Panc1 (cell line): ENCODE measurements at places on chromosomes 1 and 21.

DNA sequence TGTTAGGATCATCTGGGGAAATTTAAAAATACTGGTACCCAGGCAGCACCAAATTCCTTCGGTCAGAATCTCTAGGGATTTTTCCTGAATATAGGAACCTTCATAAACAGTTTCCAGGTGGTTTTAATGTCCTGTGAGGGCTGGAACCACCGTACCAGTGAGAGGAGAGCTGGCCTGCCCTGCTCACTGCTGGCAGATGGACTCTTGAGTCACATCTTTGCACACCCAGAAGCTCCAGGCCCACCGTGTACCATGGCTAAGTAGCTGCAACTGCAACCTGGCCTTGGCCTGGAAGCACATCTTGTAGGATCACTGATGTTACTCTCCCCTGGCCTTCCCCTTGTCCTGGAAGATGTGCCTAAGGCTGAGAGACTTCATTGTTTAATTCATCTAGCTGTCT is 181.5 kb downstream of the DISC1 start:
- H3K27me3 ChIP-seq = no peaks in the 10 kb centered on the region
- no peaks in the 10 kb centered on the region for H3K4me1 ChIP-seq
- DNase-seq = no peak
- H3K36me3 ChIP-seq = no peaks in the 10 kb centered on the region
- no peak overlapping the region for H3K27ac ChIP-seq

DNA sequence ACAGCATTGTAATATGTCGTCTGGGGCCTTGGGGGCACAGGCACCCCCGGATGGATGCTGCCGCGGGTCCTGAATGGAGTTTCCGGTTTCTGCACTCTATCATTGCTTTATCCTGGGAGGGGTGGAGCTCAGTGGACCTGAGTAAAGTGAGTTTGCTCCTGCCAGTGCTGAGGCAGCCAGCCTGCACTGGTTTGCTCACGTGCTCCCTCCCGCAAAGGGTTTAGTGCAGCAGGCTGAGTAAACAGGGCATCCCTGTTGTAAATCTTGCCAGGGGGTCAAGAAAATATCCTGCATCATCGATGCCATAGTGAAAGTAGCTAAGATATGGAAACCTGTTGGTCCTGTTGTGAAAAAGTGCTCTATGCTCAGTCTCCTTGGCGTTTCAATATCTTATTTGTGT is 85.6 kb upstream of the BRINP3 start:
- DNase-seq = no peak
- no peak overlapping the region for H3K4me3 ChIP-seq
- no peaks in the 10 kb centered on the region for H3K4me1 ChIP-seq
- no peak overlapping the region for H3K27ac ChIP-seq
- H3K36me3 ChIP-seq = no peaks in the 10 kb centered on the region
- no peaks in the 10 kb centered on the region for H3K27me3 ChIP-seq

- no peak overlapping the region for H3K27ac ChIP-seq
- no peak overlapping the region for H3K4me3 ChIP-seq
- no peak for DNase-seq
- no peaks in the 10 kb centered on the region for H3K36me3 ChIP-seq
Observed at GRCh38 chr1:100306735-100307313, 40.8 kb downstream of the RTCA start.

GRCh38 chr1:203146537-203146936 is 19.0 kb downstream of the ADORA1 start:
- no peak overlapping the region for H3K4me3 ChIP-seq
- H3K27ac ChIP-seq = no peak overlapping the region
- H3K27me3 ChIP-seq = no peaks in the 10 kb centered on the region
- DNase-seq = no peak

DNA sequence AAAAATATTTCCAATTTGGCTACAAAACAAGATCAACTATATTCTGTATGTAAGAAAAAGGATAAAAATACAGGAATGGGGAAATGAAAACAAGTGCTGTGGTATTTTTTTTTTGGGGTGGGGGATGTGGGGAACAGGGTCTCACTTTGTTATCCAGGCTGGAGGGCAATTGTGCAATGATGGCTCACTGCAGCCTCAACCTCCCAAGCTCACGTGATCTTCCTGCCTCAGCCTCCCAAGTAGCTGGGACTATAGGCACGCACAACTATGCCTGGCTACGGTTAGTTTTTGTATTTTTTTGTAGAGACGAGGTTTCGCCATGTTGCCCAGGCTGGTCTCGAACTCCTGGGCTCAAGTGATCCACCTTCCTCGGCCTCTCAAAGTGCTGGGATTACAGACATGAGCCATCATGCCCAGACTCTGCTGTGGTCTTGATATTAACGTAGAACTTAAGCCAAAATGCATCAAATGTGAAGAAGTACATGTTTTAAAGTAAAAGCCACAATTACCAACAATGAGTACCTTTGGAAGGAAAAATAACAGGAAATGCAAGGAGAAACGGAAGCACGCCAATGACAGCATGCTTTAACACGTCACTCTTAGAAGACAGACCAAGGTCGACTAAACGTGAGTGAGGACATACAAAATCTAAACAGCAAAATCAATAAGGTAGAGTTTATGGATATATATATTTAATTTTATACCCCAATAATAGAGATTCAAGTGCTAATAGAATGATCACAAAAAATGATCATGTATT is 8.8 kb upstream of the ABCB10 start:
- no peaks in the 10 kb centered on the region for H3K4me1 ChIP-seq
- no peak overlapping the region for H3K4me3 ChIP-seq
- H3K27ac ChIP-seq = no peak overlapping the region
- DNase-seq = no peak
- H3K27me3 ChIP-seq = no peaks in the 10 kb centered on the region

DNA sequence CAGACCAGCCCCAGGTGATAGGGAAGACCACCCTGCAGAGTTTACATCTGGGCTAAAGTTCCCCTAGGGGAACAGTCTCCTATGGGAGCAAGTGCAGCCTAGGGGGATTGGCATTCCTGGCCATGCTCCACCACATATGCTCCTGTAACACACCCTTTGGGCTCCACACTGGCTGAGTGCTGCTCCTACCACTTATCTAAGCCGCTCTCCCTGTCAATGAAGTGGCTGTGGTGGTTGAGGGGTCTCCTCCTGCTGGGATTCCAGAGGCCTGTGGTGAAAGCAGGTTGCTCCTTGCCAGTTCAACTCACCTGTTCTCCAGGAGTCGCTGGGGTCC is 51.1 kb downstream of the COL24A1 start:
- no peak for DNase-seq
- H3K27me3 ChIP-seq = peaks cover 10% of the 10 kb centered on the region; the same call in 1 of the 2 replicates
- H3K4me1 ChIP-seq = no peaks in the 10 kb centered on the region
- H3K36me3 ChIP-seq = no peaks in the 10 kb centered on the region
- H3K4me3 ChIP-seq = no peak overlapping the region

DNA sequence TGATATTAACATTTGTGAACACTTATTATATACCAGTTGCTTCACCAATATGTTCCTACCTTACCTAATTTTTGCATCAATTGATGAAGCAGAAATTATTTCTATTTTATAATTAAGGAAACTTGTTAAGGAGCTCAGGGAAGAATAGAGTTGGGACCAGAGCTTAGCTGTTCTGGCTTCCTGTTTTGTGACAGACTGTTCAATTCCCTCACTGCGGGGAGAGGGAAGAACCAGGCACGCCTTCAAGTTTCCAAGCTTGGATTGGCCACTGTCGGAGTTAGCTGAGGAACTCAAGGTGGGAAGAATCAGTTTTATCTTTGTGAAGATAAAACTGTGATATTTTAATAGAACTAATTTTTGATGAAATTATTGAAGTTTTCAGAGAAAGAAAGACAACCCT is 142.3 kb upstream of the LMO4 start:
- no peak for DNase-seq
- no peak overlapping the region for H3K27ac ChIP-seq
- H3K36me3 ChIP-seq = no peaks in the 10 kb centered on the region
- no peak overlapping the region for H3K4me3 ChIP-seq
- H3K27me3 ChIP-seq = peaks cover 6% of the 10 kb centered on the region; the same call in 1 of the 2 replicates
- no peaks in the 10 kb centered on the region for H3K4me1 ChIP-seq

- DNase-seq = no peak
- peaks cover 4% of the 10 kb centered on the region; the same call in 1 of the 2 replicates for H3K4me1 ChIP-seq
- H3K27me3 ChIP-seq = no peaks in the 10 kb centered on the region
- H3K27ac ChIP-seq = no peak overlapping the region
- no peaks in the 10 kb centered on the region for H3K36me3 ChIP-seq
- H3K4me3 ChIP-seq = no peak overlapping the region
Observed at GRCh38 chr1:3654549-3655281, 2.4 kb downstream of the TP73 start.

DNA sequence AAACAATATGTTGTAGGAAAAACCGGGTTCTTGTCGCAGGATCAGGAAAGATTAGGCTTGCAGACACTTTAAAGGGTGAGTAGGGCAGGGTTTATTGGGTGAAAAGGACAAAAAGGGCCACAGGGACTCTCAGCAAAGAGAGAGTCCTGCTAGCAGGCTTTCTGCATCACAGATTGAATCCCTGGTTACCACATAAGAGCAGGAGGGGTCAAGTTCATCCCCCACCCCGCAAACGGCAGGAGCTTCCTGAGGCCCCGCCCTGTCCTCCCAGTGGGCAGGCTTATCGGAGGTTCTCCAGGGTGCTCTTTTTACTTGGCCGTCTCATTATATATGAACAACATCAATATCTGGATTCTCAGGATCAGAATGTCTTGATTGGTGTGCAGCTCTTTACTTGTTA is 47.7 kb downstream of the SYCP1 start:
- no peaks in the 10 kb centered on the region for H3K36me3 ChIP-seq
- DNase-seq = no peak
- H3K4me1 ChIP-seq = no peaks in the 10 kb centered on the region
- no peak overlapping the region for H3K4me3 ChIP-seq
- no peak overlapping the region for H3K27ac ChIP-seq
- H3K27me3 ChIP-seq = no peaks in the 10 kb centered on the region

GRCh38 chr1:117657031-117657430 is 51.2 kb downstream of the TENT5C start:
- H3K4me3 ChIP-seq = no peak overlapping the region
- H3K4me1 ChIP-seq = peaks cover 48% of the 10 kb centered on the region
- peak; percentile 53 for DNase-seq
- no peaks in the 10 kb centered on the region for H3K27me3 ChIP-seq

- no peaks in the 10 kb centered on the region for H3K36me3 ChIP-seq
- no peak overlapping the region for H3K4me3 ChIP-seq
- H3K27ac ChIP-seq = no peak overlapping the region
- no peak for DNase-seq
- no peaks in the 10 kb centered on the region for H3K4me1 ChIP-seq
Observed at GRCh38 chr21:17976139-17976538, 157.0 kb upstream of the C21orf91 start.

DNA sequence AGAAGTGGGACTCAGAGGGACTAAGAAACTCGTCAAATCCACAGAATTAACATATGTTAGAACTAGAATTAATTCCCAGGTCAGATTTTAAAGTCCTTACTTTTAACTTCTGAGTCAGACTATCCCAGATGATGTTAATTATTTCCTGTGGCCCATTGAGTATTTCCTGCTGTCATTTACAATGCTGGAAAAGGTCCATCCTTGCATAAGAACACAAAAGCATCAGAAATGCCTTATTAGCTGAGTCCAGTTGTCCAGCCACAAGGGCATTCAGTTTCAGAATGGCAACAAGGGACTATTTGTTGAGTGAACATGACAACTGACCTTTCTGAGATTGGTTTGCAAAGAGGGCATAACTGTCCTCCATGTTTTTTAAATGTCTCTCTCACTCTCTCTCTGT is 16.5 kb upstream of the HIVEP3 start:
- DNase-seq = no peak
- H3K4me1 ChIP-seq = no peaks in the 10 kb centered on the region
- H3K36me3 ChIP-seq = no peaks in the 10 kb centered on the region
- H3K27ac ChIP-seq = no peak overlapping the region
- no peaks in the 10 kb centered on the region for H3K27me3 ChIP-seq
- no peak overlapping the region for H3K4me3 ChIP-seq

- H3K36me3 ChIP-seq = no peaks in the 10 kb centered on the region
- no peaks in the 10 kb centered on the region for H3K4me1 ChIP-seq
- H3K4me3 ChIP-seq = no peak overlapping the region
- DNase-seq = no peak
Observed at GRCh38 chr1:33866281-33866680, 2.4 kb downstream of the HMGB4 start.

GRCh38 chr1:37515185-37516034 is 844 bp upstream of the MEAF6 start:
- no peak for DNase-seq
- H3K27me3 ChIP-seq = no peaks in the 10 kb centered on the region
- H3K4me3 ChIP-seq = peak overlapping the region; percentile 84
- peak overlapping the region; percentile 98 for H3K27ac ChIP-seq
- peaks cover 3% of the 10 kb centered on the region for H3K36me3 ChIP-seq
- peaks cover 13% of the 10 kb centered on the region for H3K4me1 ChIP-seq

DNA sequence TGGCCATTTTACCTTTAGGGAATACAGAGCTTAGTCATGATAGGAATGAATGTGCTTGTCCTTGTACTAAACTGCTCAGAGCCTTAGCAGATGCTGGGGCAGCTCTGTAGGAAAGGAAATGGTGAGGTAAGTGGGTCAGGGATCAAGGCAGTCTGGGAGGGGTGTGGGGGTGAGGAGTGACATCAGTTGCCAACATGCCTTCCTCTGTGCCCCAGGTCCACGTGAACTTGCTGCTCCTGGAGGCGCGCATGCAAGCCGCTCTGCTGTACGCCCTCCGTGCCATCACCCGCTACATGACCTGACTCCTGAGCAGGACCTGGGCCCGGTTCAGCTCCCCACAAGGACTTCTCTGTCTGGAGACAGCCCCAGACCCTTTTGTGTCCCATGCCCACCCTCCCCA is 21.2 kb downstream of the SESN2 start:
- H3K27me3 ChIP-seq = no peaks in the 10 kb centered on the region
- DNase-seq = no peak
- H3K27ac ChIP-seq = no peak overlapping the region

DNA sequence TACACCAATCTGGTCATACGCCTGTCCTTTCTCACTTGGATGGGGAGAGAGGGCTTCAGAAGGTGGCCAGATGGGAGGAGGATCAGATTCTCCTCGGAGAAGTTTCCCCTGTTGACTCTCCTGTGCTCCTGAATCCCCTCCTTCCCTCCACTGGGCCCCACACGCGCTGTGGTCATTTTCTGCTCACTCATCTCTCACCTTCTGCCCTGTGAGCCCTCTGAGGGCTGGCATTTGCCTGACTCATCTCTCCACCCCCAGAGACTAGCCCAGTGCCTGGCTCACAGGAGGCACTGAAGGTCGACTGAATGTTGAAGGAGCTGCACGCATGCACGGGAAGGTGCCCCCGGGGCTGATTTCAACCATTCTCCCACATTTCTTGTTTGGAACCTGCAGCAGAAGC is 14.2 kb downstream of the ABCA4 start:
- H3K27me3 ChIP-seq = no peaks in the 10 kb centered on the region
- H3K27ac ChIP-seq = peak overlapping the region; percentile 72
- DNase-seq = no peak
- H3K36me3 ChIP-seq = no peaks in the 10 kb centered on the region
- H3K4me3 ChIP-seq = no peak overlapping the region
